Left cardiac atrium (tissue), 4 donors: ENCODE measurements at places on chromosomes 2 and 18. TPM values are rescaled to one million over a fixed set of nuclear protein-coding genes. Genes with fewer than 3 reads are reported as not detected.
A peak's percentile ranks its signal among the peaks of the same experiment; 100 is the strongest.

GRCh38 chr2:168567836-168568235 is 111.8 kb downstream of the CERS6 start:
- DNase-seq = no peak

DNA sequence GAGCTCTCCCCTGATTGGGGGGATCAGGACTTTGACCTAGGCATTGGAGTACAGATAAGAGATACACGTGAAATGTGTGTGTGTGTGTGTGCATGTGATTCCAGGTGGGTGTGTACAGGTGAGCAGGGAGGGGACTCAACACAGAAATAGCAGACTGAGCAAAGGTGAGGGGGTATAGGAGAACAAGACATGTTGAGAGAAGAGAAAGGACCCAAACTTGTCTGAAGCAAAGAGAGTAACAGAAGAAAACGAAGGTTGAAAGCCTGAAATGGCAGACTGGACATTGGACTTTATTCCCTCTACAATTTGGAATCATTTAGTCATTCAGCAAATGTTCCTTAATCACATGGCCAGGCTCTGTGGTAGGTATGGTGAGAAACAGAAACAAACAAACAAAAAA is 23.3 kb downstream of the MRO start:
- DNase-seq = no peak

DNA sequence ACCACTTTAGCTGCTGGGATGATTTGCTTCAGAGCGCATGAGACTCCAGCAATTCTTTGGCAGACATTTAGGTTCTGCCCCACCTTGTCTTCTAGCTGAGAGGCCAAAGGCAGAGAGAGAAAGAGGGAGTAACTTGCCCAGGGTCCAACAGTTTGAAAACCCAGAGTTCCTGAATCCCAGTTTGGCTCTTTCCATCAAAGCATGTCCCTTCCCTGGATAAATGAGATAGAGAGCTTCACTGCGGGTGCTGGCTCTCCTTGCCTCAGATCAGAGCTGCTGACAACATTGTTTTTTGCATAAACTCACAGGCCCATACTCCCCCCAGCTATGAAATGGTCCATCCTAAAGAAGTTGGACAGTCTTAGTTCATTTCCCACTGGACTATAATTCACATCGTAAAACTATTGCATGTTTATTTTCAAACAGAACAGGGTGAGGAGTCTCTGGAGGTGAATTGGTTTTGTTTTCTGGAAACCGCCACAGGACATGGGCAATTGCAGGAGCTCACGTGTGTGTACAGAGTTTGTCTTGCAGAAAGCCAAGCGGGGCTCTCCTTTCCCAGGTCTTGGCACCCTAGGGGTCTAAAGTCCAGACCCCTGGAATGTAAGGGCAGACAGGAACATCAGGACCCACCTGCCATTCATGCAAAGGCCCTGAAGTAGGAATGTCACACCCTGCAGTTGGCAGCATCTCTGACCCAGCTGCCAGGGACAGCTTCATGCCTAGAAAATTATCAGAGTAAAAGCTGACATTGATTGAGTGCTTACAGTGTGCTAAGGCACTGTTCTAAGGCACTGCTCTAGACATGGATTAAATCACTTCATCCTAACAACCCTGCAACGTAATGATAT is 25.0 kb upstream of the SLC14A2 start:
- no peak for DNase-seq

DNA sequence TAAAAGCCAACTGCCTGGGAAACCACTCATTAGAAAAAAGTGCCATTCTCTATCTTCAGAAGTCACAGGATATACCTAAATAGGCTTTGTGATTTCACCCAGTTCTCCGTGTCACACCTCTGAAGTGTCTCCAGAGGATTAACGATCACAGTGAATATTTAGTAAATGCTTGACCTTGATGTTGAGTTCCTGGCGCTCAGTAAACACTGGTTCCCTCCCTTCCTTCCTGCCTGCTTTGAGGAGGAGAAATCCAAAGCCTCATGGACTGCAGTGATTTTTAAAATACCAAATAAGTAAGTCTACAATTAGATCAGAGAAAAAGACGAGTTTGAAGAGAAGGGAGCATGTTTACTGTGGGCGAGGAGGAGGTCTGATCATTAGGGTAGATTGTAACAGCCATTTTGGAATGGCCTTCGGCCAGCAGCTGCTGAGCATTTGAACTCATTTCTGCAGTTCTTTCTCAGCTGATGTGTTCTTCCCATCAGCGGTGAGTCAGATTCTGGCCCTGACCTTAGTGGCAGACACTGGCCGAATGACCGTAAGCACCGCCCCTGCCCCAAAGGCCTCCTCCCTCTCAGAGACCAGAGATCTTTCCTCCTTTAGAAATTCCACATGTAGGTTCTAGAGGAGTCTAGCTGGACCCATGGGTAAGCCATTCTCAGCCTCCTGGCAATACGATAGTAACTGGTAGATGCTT is 62.1 kb upstream of the SLC16A14 start:
- peak; percentile 79 for DNase-seq

DNA sequence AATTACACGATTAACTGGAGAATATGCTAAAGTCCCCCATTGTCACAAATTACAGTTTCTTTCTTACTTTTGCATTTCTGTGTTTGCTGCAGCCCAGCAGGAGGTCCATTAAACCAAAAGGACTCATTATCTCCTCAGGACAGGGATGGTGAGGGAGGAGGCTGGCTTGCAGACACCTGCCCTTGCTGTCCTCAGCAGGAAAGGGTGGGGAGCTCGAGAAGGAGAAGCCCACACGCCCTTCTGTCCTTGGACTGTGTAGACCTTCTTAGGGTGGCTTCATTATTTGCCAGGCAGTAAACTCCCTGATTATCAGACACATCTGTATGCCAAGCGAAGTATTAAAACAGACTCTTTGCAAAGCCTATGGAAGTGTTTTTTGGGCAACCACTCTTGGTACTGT is 196.0 kb downstream of the LDLRAD4 start:
- DNase-seq = no peak

GRCh38 chr2:54632733-54633692 is 90.4 kb upstream of the EML6 start:
- DNase-seq = no peak

GRCh38 chr2:221314786-221315185 is 257.3 kb downstream of the EPHA4 start:
- DNase-seq = no peak

DNA sequence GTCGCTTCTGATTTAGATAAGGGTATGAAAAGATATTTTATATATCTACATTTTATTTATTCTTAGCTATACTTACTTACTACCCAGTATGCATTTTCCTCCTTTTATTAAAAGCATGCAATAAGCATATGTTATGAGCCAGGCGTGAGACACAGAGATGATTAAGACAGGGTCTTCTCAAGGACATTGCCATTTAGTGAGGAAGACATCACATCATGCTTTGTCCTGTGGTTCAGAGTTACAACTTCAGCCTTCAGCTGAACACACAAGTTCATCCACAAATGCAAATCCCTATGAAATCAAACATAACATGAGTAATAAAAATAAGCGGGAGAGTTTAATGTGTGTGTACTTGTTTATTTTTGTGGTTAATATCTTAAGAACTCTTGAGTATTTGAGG is 30.2 kb downstream of the GRHL1 start:
- DNase-seq = no peak

DNA sequence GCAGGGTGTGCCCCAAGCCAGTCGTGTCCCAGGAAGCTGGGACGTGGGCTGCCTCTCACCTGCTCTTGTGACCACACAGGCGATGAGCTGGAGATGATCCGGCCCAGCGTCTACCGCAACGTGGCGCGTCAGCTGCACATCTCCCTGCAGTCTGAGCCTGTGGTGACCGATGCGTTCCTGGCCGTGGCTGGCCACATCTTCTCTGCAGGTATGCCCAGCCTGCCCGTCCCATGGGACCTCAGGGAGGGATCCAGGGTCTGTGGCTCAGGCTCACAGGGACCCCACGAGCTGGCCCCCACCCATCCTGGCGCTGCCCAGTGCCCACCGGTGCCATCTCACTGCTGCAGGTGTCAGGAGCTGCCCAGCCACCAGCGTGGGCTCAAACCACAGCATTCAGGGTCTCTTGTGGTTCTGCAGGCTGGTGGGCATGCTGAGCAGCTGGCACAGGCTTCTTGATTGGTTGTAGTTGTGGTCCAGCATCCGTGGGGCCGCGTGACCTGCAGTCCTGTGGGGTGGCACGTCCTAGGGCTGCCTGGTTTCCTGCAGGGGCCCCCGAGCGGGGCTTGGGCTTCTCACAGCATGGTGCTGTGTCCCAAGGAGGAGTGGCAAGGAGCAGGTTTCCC is 3.8 kb downstream of the BOK start:
- no peak for DNase-seq

DNA sequence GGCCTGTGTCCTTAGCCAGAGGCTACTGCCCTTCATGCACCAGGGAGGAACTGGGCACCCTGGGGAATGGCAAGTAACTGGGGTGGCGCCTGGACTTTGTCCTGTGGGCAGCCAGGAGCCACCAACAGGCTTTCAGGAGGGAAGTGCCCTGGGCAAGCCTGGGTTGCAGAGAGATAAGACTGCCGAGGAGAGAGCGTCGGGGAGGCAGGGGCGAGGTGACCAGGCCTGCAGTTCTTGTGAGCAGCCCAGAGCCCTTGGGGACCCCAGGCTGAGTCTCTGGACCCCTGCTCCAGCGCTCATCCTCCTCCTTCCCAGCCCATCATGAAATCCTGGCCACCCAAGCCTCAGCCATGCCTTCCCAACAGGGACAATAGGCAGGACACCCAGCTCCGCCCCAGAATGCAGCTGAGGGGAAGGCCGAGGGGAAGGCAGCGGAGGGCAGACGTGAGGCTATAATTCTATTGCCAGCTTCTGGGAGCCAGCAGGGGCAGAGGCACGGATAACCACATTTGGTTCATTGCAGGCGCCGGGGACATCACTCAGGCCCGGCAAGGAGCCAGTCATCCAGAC is 25.1 kb downstream of the ADRA2B start:
- DNase-seq = no peak

DNA sequence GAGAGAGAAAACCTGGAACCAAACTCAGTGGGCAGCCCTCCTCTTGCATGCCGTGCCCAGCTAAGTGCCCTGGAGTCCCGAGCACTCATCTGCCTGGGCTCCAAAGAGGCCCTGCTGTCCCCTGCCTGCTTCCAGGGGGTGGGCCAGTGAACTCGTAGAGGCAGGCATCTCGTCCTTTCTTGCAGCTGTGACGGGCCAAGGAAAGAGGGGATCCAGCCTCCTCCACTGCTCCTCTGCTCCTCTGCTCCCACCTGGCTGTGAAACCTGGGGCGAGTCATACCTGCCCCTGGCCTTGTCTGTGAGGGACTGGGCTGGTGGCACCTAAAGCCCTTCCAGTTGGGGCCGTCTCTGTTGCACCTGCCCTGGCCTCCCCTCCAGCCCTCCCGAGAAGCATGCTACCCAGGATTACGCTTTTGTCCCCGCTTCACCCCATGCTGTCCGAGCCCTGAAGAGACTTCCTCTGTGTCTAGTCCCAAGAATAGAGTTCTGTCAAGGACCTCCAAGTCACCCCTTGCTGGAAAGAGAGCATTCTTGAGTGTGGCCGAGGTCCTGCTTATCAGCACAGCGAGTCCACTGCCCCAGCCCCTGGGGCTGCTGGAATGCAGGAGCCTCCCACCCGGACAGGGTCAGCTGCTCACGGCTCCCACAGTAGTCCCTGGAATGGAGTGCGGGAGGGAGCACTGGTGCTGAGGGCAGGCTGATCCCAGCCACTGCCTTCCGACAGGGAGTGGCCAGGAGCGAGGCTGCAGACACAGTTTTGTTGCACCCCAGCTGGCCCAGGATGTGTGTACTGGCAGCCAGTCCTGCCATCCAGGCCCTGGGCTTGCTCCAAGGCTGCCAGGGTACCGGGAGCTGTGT is 14.3 kb downstream of the KCNK3 start:
- no peak for DNase-seq

- DNase-seq = no peak
Observed at GRCh38 chr2:186695081-186695756, 1.4 kb downstream of the FAM171B start.

- DNase-seq = no peak
Observed at GRCh38 chr2:99898336-99899048, 243.9 kb downstream of the AFF3 start.

GRCh38 chr2:5123582-5124196 is 568.5 kb upstream of the SOX11 start:
- DNase-seq = no peak

DNA sequence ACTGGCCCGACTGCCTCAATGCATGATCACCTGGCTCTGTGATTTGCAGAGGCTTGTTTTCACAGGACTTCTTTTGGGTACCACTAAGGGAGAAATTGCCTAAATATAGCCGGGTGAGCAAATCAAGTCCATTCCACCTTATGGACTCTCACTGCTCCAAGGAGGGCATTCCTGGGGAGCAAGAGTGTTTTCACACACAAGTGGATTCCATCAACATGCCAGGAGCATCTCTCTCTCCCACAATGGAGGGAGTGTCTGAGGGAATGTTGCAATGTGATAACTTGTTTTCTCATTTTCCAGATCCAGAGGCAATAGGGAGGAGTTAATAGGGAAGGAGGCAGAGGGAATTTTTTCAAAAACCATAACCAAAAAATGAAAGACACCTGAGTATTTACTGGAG is 250.7 kb downstream of the SATB2 start:
- no peak for DNase-seq

Gene KCNJ3
- total RNA-seq = 49.9 TPM

Gene RPRM
- not detected for total RNA-seq

Gene TWIST2
- 8.3 TPM for total RNA-seq

Gene NYAP2
- total RNA-seq = not detected

Gene IFIH1
- 11.4 TPM for total RNA-seq

Gene ZNF396
- 1.0 TPM for total RNA-seq
